IMR-90 (cell line): ENCODE measurements at places on chromosomes 2 and 18. TPM values are rescaled to one million over a fixed set of nuclear protein-coding genes. Genes with fewer than 3 reads are reported as not detected.

PNPT1 gene
- total RNA-seq, result 14.3 and 22.2 TPM in 2 replicates

CCDC68 gene
- total RNA-seq, result 0.54 and 1.4 TPM in 2 replicates

SP5 gene
- not detected in 2 replicates for total RNA-seq

TMEM178A gene
- 0.18 and 0.28 TPM in 2 replicates for total RNA-seq

DTNA gene
- 7.5 and 9.5 TPM in 2 replicates for total RNA-seq

L3MBTL4 gene
- total RNA-seq, result under 0.01 TPM in 1 of 2 replicates, not detected in the other

SCN9A gene
- total RNA-seq, result 135 and 179 TPM in 2 replicates

GRCh38 chr2:21599417-21599816 is 475.6 kb downstream of the TDRD15 start:
- no peak overlapping the region for H3K27ac ChIP-seq
- no peaks in the 10 kb centered on the region for H3K36me3 ChIP-seq
- no peak overlapping the region for H3K4me3 ChIP-seq
- no peak for DNase-seq
- H3K27me3 ChIP-seq, result no peaks in the 10 kb centered on the region
- no peaks in the 10 kb centered on the region for H3K4me1 ChIP-seq

DNA sequence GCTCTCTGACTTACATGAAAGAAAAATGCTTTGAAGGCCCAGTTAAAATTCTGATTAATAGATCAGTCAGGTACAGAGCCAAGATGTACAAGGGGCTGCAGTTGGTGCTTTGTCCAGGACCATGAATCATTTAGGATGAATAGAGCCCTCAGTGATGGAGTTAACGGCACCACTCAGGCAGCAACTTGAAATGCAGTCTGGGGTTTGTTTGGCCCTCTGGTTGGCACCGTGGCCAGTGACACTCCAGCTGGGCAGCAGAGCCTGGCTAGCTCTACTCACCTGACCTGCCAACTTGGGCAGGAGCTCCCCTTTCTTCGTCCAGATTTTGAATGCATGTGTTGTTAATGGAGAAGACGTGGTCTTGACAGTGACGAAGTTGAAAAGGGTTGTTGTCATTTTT is 493.0 kb upstream of the ACVR2A start:
- H3K36me3 ChIP-seq, result no peaks in the 10 kb centered on the region
- no peak for DNase-seq
- no peaks in the 10 kb centered on the region for H3K4me1 ChIP-seq
- H3K4me3 ChIP-seq, result no peak overlapping the region

DNA sequence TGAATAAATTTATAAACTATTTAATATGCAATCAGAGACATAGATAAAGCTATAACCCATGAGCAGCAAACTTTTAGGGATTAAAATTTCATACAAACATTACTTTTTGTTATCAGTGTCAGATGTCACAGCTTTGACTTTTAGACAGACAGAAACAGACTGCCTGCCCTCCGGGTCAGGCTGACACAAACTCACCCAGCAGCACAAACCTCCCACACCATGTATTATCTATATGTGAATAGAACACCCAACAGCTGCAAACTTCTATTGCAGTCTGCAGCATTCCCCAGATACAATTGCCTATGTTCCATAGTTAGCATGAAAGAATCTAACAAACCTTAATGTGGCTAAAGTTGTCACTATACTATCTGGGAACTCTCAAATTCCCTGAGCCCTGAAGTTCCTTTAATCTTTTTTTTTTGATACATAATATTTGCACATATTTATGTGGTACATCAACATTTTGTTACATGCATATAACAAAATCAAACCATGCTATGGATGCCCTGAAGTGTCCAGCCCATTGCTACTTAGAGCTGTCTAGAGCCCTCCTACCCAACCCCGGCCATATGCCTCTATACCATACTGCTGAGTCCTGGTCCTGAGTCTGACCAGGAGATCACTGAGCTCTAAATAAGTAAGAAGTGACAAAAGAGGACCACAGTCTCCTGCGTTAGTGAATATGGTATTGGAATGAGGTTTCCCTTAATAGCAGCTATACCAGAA is 214.4 kb downstream of the ZNF385B start:
- H3K4me1 ChIP-seq, result no peaks in the 10 kb centered on the region
- H3K36me3 ChIP-seq, result no peaks in the 10 kb centered on the region
- H3K27ac ChIP-seq, result no peak overlapping the region
- H3K27me3 ChIP-seq, result no peaks in the 10 kb centered on the region
- no peak for DNase-seq

DNA sequence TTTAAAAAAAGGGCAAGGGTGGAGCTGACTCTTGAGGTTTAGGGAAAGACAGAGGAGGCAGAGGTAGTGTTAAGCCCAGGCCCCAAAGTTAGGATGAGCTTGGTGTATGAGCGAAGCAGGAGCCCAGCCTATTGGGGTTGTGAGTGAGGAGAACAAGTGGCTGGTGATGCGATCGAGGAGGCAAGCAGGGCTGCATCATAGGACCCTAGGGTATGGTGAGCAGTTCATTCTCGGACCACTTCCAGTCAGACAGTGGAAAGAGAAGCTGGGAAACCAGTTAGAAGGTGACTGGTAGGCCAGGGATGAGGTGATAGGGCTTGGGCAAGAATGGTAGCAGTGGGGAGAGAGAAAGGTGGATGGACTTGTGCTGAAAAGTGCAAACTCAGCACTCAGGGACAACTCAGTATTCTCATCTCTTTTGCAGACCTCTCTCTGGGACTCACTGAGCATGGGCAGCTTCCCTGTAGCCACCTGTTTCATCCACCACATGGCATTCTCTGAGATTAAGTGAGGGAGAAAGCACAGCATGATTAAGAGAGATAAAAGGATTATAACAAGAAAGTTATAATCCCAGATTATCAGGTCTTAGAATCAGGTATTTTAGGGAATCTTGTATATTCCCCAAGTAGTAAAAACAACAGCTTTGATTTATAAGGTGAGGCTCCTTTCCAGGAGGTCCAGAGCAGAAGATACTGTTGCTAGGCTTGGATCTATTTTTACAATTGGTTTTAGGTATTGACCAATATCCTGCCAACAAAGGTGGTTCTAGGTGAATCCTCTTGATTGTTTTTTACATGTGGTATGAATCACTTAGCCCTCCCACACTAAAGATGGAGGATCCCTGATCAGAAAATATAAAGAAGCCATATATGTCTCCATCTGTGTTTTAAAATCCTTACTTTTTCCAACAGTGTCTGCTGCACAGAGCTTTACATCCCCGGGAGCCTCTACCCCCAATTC is 38.3 kb downstream of the XRCC5 start:
- no peak overlapping the region for H3K27ac ChIP-seq
- no peak overlapping the region for H3K4me3 ChIP-seq
- peaks cover 46% of the 10 kb centered on the region for H3K36me3 ChIP-seq
- no peak for DNase-seq

DNA sequence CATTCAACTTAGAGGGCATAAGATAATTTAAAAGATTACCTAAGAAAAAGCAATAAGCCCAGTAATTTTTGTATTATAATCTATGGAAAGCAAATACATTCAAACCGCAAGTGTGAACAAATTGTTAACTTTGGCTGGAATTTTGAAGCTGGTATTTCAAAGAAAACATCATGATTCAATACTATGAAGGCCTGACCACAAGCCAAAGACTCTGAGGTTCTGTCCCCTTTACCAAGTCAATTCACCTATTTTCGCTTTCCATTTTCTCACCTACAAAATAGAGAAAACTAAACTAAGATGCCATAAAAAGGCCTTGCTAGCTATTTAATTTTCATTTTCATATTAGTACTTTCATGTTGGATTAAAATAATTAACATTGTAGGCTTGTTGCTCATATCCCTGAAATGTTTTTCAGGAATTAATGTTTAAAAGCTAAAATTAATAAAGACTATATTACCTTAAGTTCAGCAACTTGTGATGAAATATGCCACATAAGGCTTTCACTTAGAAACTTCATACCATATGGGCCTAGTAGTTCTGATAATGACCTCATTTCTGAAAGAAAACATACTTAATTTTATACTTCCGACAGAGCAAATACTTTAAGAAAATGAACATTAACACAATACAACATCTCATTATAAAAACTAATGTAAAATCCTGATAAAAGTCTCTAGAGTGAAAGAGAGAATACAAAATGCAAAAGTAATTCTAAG is 85.7 kb upstream of the FRZB start:
- peaks cover 2% of the 10 kb centered on the region for H3K4me1 ChIP-seq
- no peak overlapping the region for H3K27ac ChIP-seq
- H3K27me3 ChIP-seq, result no peaks in the 10 kb centered on the region

GRCh38 chr18:50125456-50125855 is 69.5 kb downstream of the MYO5B start:
- H3K4me1 ChIP-seq, result no peaks in the 10 kb centered on the region
- no peak overlapping the region for H3K27ac ChIP-seq
- DNase-seq, result no peak
- H3K4me3 ChIP-seq, result no peak overlapping the region
- no peaks in the 10 kb centered on the region for H3K27me3 ChIP-seq

- H3K4me3 ChIP-seq, result no peak overlapping the region
- no peak for DNase-seq
- no peaks in the 10 kb centered on the region for H3K36me3 ChIP-seq
- no peaks in the 10 kb centered on the region for H3K4me1 ChIP-seq
- H3K27me3 ChIP-seq, result no peaks in the 10 kb centered on the region
Observed at GRCh38 chr2:230097424-230097823, 28.7 kb upstream of the SLC16A14 start.

- no peak overlapping the region for H3K27ac ChIP-seq
- peak; percentile 68 for DNase-seq
- H3K4me3 ChIP-seq, result no peak overlapping the region
Observed at GRCh38 chr2:10413991-10414451, 34.1 kb downstream of the ODC1 start.

DNA sequence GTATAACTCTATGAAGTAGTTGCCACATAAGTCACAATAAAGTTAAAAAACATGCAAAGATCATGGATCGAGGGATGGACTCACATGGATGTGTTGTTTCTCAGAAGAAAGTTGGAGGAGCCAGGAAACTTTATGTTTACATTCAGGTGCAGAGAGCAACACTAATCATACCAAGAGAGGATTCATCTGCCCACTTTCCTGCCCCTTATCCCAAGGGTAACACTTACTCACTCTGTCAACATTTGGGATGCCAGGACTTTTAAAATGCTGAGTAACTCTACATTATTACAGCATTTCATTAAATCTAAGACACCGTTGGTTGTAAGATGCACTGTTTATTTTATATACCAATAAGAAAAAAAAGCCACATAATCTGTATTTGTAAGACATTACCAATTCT is 170.4 kb downstream of the KCNE4 start:
- H3K4me1 ChIP-seq, result no peaks in the 10 kb centered on the region
- peaks cover 2% of the 10 kb centered on the region; the same call in 1 of the 2 replicates for H3K27me3 ChIP-seq
- no peak overlapping the region for H3K27ac ChIP-seq
- no peaks in the 10 kb centered on the region for H3K36me3 ChIP-seq
- DNase-seq, result no peak

DNA sequence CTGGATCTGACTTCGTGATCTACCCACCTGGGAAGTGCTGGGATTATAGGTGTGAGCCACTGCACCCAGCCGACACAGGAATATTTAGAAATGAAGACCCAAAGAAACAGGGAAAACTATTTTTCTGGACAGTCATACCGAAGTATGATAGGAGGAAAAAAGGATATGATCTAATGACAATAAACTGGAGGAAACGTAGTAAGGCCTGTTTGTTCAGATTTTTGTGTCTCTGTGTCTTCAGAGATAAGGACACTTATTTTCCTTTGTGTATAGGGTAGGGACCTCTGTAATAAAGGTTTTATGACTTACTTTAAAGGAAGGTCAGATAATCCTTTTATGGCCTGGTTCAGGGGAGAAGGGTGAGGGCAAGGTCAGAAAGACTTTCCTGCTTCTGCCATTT is 55.9 kb downstream of the GTF2A1L start:
- no peak for DNase-seq
- no peaks in the 10 kb centered on the region for H3K4me1 ChIP-seq
- no peak overlapping the region for H3K27ac ChIP-seq
- no peaks in the 10 kb centered on the region for H3K36me3 ChIP-seq

DNA sequence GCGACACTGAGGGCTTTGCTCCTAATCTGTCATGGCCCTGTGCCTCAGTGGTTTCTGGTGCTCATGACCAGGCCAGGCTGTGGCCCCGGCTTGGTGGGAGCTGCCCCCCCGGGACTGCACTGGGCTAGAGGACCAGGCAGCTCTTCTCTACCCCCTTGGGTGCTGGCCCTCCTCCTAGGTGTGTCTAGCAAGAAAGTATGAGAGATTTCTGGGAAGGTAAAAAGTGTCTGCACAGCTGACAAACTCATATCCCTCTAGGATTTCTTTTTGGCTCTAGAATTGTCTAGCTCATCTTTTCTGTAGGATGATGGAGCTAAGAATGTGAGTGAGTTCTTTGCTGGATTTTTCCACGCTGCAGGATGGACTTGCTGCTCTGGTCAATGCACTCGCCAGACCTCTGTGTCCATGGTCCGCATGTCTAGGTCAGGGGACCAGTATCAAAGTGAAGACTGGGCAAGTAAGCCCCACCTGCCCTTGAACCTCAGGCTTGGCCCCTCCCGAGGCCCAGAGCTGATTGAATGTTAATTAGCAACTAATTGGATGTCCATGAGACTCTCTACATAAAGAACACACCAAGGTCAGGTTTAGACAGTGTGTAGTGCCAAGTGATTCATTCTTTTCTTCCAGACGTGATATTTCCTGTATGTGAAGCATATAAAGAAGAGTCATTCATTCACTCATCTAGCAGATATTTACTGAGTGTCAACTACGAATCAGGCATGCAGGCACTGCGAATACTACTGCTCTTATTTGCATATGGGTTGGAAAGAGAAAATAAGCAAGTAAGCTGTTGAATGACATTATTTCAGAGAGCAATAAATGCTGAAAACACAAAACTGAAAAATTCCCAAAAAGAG is 15.6 kb upstream of the PSD4 start:
- no peak overlapping the region for H3K4me3 ChIP-seq
- H3K27me3 ChIP-seq, result peaks cover 23% of the 10 kb centered on the region
- no peaks in the 10 kb centered on the region; the same call in 1 of the 2 replicates for H3K4me1 ChIP-seq
- DNase-seq, result peak; percentile 26

DNA sequence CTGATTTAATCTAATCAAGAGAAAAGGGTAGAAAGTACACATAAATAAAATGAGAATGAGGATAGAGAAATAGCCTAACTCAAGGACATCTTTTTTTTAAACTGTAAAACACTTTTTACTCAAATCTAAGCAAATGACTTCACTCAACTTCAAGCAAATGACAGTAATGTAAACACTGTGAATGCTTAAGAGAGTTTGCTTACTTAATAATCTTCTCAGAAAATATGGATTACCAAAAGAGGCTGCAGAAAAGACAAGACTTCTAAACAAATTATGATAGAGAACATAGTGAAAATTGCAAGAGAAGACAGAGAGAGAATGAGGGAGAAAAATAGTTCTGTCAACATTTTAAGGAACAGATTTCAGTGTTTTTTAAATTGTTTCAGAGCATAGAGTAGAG is 52.5 kb downstream of the FAM124B start:
- H3K27me3 ChIP-seq, result peaks cover under 1% of the 10 kb centered on the region
- no peak overlapping the region for H3K4me3 ChIP-seq
- H3K27ac ChIP-seq, result peak overlapping the region; percentile 22; the same call in 1 of the 2 replicates
- peaks cover 5% of the 10 kb centered on the region; the same call in 1 of the 2 replicates for H3K4me1 ChIP-seq
